Endodermal cell (in vitro differentiated cells): ENCODE measurements at places on chromosomes 13 and 19. TPM values are rescaled to one million over a fixed set of nuclear protein-coding genes. Genes with fewer than 3 reads are reported as not detected.

The TRPC4 gene
- 26.4 to 31.7 TPM (median 28.5 TPM) in 3 replicates for total RNA-seq

GRCh38 chr19:12842511-12842910 lies 4.2 kb downstream of the MAST1 start:
- H3K36me3 ChIP-seq, result no peaks in the 10 kb centered on the region
- no peak overlapping the region for H3K27ac ChIP-seq
- peaks cover 19% of the 10 kb centered on the region for H3K27me3 ChIP-seq
- H3K4me3 ChIP-seq, result no peak overlapping the region
- no peaks in the 10 kb centered on the region for H3K4me1 ChIP-seq
- no peak for DNase-seq

The HSH2D gene
- total RNA-seq, result 0.52 to 0.66 TPM (median 0.53 TPM) in 3 replicates

DNA sequence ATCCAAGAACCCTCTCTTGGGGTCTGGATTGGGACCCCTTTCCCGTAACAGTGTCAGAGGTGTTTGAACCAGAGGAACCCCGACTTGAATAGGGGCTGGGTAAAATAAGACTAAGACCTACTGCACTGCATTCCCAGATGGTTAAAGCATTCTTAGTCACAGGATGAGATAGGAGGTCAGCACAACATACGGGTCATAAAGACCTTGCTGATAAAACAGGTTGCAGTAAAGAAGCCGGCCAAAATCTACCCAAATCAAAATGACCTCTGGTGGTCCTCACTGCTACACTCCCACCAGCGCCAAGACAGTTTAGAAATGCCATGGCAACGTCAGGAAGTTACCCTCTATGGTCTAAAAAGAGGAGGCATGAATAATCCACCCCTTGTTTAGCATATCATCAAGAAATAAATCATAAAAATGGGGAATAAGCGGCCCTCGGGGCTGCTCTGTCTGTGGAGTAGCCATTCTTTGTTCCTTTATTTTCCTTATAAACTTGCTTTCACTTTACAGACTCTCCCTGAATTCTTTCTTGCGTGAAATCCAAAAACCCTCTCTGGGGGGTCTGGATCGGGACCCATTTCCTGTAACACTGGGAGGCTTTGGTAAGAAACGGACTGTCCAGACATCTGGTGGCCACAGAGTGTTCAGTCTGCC lies 4.4 kb upstream of the SIN3B start:
- no peak overlapping the region for H3K4me3 ChIP-seq
- peak overlapping the region; percentile 32 for H3K27ac ChIP-seq
- no peaks in the 10 kb centered on the region for H3K36me3 ChIP-seq
- H3K27me3 ChIP-seq, result no peaks in the 10 kb centered on the region
- no peaks in the 10 kb centered on the region for H3K4me1 ChIP-seq

DNA sequence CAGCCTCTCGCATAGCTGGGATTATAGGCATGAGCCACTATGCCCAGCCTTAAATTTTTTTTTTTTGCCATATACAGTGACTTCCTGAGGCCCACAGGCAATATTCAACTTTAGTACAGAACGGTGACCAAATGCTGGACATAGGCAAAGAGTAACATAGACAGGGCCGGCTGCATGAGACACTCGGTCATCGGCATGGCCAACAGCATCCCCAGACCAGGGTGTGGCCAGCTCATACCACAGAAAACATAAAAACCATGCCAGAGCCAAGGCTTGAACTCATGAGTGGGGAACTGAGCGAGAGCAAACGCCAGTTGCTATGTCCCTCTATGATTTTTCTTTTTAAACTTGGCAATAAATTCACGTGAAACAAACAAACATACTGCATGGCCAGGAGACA lies 17.0 kb downstream of the KANK2 start:
- H3K36me3 ChIP-seq, result peaks cover 19% of the 10 kb centered on the region
- H3K27ac ChIP-seq, result no peak overlapping the region
- H3K27me3 ChIP-seq, result no peaks in the 10 kb centered on the region
- no peak overlapping the region for H3K4me3 ChIP-seq
- no peak for DNase-seq

The SLC17A7 gene
- total RNA-seq, result 0.27 to 0.42 TPM (median 0.33 TPM) in 3 replicates

DNA sequence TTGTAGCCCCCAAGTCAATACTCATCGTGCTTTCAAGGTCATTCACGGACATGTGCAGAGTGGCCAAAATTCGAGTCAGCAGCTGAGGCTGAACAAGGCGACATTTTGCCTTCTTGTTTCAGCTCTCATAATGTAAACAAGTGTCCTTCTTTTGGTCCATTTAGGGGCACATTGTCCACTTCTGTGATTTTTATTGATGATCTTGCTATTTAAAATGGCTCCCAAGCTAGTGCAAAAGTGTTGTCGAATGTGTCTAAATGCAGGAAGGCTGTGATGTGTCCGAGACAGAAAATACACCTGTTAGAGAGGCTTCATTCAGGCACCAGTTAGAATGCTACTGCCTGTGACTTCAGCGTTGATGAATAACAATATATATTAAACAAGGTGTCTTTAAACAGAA lies 405.9 kb downstream of the IRS2 start:
- H3K4me3 ChIP-seq, result no peak overlapping the region
- no peaks in the 10 kb centered on the region for H3K27me3 ChIP-seq
- no peak for DNase-seq
- no peaks in the 10 kb centered on the region for H3K36me3 ChIP-seq
- H3K27ac ChIP-seq, result no peak overlapping the region

- no peaks in the 10 kb centered on the region for H3K4me1 ChIP-seq
- no peaks in the 10 kb centered on the region for H3K36me3 ChIP-seq
- peak overlapping the region; percentile 96 for H3K4me3 ChIP-seq
- H3K27ac ChIP-seq, result peak overlapping the region; percentile 90
Observed at GRCh38 chr19:1942078-1942933, 1.3 kb downstream of the CSNK1G2 start.

The EDNRB gene
- total RNA-seq, result 5.9 TPM in 2 replicates

- DNase-seq, result no peak
- no peak overlapping the region for H3K4me3 ChIP-seq
- no peaks in the 10 kb centered on the region for H3K27me3 ChIP-seq
Observed at GRCh38 chr19:5908773-5909442, 4.2 kb downstream of the VMAC start.

- H3K4me1 ChIP-seq, result no peaks in the 10 kb centered on the region
- peak; percentile 85 for DNase-seq
- H3K36me3 ChIP-seq, result no peaks in the 10 kb centered on the region
- H3K27ac ChIP-seq, result no peak overlapping the region
Observed at GRCh38 chr13:75481176-75482069, 546 bp downstream of the TBC1D4 start.

The CALR3 gene
- total RNA-seq, result 0.27 to 0.35 TPM in 2 of 3 replicates, not detected in the other

DNA sequence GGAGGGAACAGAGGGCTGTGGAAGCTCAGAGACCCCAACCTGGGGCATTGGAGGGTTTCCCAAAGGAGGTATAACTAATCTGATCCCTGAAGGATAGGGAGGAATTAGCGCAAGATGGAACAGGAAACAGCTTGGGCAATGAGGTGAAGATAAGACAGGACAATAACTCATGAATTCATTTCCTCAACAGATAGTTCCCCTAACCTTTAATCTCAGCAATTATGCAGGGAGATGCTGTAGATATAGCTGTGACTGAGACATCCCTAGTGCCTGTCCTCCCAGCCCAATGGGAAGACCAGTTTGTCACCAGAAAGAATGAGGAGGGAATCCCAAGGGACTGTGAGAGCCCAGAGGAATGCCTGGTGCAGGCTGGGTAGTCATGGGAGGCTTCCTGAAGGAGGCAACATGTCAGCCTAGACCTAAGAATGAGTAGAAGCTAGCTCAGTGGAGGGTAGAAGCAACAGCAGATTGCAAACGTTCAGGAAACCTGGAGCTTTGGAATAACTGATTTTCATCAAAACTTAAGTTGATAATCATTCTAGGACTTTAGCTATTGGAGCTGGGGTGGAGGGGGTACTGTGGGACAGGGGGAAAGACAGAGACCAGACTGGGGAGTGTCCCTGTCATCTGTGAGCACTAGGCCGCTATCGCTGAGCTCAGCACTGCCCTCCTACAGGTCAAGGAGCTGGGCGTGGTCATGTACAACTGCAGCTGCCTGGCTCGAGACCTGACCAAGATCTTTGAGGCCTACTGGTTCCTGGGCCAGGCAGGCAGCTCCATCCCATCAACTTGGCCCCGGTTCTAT lies 18.8 kb downstream of the HIPK4 start:
- H3K36me3 ChIP-seq, result peaks cover 51% of the 10 kb centered on the region
- no peaks in the 10 kb centered on the region for H3K27me3 ChIP-seq
- H3K27ac ChIP-seq, result peak overlapping the region; percentile 38
- no peak for DNase-seq
- no peak overlapping the region for H3K4me3 ChIP-seq

- DNase-seq, result no peak
- H3K36me3 ChIP-seq, result no peaks in the 10 kb centered on the region
- peaks cover 5% of the 10 kb centered on the region for H3K4me1 ChIP-seq
- H3K4me3 ChIP-seq, result no peak overlapping the region
- peaks cover 14% of the 10 kb centered on the region for H3K27me3 ChIP-seq
Observed at GRCh38 chr13:35603593-35604285, 127.2 kb upstream of the MAB21L1 start.

DNA sequence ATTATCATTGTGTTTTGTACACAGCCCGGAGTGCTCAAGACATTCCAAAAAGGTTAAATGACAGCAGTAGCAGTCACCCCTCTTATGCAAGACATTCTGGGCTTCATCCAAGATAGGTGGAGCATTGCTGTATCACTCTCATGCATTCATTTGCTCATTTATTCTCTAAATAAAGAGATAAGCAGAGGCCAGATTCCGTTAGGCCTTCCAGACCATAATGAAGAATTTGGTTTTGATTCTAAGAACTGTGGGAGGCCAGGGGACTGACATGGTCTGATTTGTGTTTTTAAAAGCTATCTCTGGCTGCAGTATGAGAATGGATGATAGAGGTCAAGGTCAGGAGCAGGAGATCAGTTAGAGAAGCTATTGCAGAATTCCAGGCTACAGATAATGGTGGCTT lies 145.8 kb downstream of the KCNRG start:
- H3K36me3 ChIP-seq, result no peaks in the 10 kb centered on the region
- no peak overlapping the region for H3K4me3 ChIP-seq
- H3K4me1 ChIP-seq, result peaks cover under 1% of the 10 kb centered on the region
- H3K27ac ChIP-seq, result no peak overlapping the region
- H3K27me3 ChIP-seq, result no peaks in the 10 kb centered on the region

DNA sequence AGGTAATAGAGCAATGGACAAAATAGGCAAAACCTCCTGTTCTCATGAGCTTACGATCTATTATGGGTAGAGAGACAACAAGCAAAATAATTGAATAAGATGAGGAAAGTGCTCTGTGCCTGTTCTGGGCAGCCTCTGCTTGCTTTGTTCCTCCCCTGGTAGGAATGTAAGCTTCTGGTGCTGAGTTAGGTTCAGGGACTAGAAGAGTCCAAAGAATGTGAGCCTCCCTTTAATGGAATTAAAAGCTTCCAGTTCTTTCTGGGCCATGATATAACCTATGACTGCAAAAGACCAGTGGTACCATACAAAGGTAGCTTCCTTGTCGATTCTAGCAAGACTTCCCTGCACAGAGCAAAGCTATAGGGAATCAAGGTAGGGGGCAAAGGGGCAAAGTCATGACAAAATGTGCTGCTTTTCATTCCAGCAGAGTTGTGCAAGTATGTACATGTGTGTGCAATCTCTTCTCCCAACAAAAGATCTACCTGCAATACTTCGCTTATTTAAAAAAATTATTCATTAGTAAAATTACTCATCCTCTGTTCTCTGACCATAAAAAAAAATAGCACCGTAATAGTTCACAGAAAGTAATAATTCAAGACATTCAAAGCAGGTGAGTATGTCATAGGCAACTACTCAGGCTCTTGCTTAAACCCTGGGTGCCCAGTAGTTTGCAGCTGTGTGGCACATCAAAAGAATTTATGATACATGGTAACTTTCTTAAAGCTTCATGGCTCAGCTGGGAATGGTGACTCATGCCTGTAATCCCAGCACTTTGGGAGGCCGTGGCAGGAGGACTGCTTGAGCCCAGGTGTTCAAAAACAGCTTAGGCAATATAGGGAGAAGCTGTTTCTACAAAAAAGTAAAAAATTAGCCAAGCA lies 21.4 kb downstream of the ACOD1 start:
- no peaks in the 10 kb centered on the region for H3K27me3 ChIP-seq
- DNase-seq, result no peak
- H3K27ac ChIP-seq, result no peak overlapping the region
- H3K4me3 ChIP-seq, result no peak overlapping the region
- no peaks in the 10 kb centered on the region for H3K36me3 ChIP-seq
- peaks cover 9% of the 10 kb centered on the region for H3K4me1 ChIP-seq

The ZNF296 gene
- 2.1 to 114 TPM (median 2.9 TPM) in 3 replicates for total RNA-seq

- H3K27me3 ChIP-seq, result no peaks in the 10 kb centered on the region
- H3K27ac ChIP-seq, result no peak overlapping the region
- no peaks in the 10 kb centered on the region for H3K36me3 ChIP-seq
- H3K4me1 ChIP-seq, result peaks cover 11% of the 10 kb centered on the region
Observed at GRCh38 chr13:84443463-84443862, 561.2 kb upstream of the SLITRK1 start.

GRCh38 chr13:36102721-36103120 lies 28.5 kb downstream of the DCLK1 start:
- H3K4me3 ChIP-seq, result no peak overlapping the region
- no peaks in the 10 kb centered on the region for H3K4me1 ChIP-seq
- no peaks in the 10 kb centered on the region for H3K27me3 ChIP-seq
- no peak overlapping the region for H3K27ac ChIP-seq

GRCh38 chr13:32542221-32542620 lies 3.6 kb upstream of the N4BP2L2 start:
- no peaks in the 10 kb centered on the region for H3K36me3 ChIP-seq
- no peaks in the 10 kb centered on the region for H3K4me1 ChIP-seq
- H3K27me3 ChIP-seq, result no peaks in the 10 kb centered on the region
- no peak overlapping the region for H3K27ac ChIP-seq
- no peak overlapping the region for H3K4me3 ChIP-seq

The MEIOSIN gene
- total RNA-seq, result 0.09 TPM in 1 of 2 replicates, not detected in the other
